ENCODE measurements at places on chromosomes 16 and 17.

DNA sequence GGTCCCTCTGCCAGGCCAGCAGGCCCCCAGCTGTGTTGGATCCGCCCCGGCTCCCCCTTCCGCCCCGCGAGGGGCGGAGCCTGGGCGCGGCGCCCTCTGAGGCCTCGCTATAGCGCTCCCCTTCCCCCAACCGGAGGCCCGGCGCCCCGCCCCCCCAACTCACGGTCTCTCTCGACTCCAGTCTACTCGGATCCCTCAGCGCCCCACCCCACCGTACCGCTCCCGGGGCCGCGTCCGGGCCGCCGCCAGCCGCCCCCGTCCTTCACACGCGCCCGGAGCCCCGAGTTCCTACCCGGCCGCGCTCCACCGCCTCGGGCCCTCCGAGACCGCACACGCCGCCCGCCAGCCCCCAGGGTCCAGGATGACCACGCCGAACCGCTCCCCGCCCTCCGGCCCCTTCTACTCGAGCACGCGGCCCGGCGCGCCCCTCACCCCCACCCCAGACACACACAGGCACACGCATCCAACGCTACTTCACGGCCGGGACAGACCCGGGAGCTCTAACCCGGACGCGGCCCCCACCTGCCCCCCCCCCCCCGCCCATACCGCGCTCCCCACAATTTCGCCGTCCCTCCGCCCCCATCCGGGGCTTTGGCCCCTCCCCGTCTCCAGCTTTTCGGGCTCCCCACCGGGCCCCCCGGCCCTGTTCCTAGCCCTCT lies 1.4 kb downstream of the PHF23 start:
- DNase-seq: peak; percentile 81

DNA sequence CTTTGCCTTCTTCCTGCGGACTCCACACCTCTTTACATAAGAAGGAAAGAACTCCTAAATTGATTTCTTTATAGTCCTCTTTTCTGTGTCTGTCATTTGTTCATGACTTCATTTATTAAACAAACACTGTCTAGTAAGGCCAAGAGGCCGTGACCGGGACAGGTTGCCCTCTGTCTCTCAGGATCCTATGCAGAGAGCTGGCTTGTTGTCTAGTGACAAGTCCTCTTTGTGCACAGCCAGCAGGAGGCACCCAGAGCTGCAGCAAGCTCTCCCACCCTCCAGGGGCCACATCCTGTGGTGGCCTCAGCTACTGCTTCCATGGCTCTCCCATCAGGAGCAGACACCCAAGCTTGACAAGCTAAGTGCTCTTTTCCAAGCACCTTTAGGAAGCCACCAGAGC lies 50.6 kb downstream of the PLD6 start:
- no peak for DNase-seq

DNA sequence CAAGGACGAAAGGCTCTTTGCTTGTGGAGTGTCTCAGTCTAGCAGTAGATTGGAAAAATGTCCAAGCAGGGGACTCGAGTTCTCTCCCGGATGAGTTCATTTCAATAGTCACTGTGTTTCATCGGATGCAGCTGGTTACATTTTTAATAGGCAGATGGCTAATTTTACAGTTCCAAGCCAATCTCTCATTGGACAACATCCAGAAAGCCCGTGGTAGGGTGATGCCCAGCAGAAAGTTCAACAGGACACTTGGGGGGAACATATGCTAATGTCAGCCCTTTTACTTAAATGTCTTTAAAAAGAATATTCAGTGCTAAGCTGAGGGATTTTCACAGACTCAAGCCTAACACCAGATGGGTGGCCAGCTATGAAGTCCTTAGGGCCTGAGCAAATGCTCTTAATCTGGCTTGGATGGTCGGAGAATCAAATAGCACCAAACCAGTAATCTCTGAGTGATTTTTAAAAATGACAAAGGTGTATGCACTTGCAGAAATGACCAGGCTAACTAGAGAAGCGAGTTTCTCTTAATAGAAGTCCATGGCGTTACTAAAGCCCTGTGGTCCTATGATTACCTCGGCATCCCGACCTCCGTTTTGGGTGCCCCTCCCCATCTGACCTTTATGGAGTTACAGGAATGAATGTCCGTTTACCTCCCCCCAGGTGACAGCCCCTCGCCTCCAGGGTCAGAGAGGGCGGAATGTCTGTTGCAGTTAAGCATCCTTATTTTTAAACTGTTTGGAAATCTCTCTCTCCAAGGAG lies 289.2 kb upstream of the SALL1 start:
- no peak for DNase-seq

- no peak for DNase-seq
Measured at GRCh38 chr17:38539386-38539785, 66.4 kb downstream of the SRCIN1 start.

- no peak for DNase-seq
Measured at GRCh38 chr16:70751593-70751992, 49.4 kb downstream of the VAC14 start.

- peak; percentile 28 for DNase-seq
Measured at GRCh38 chr16:89031715-89032659, 55.0 kb upstream of the CBFA2T3 start.

GRCh38 chr17:74351552-74352210 lies 10.0 kb downstream of the BTBD17 start:
- peak; percentile 21 for DNase-seq

DNA sequence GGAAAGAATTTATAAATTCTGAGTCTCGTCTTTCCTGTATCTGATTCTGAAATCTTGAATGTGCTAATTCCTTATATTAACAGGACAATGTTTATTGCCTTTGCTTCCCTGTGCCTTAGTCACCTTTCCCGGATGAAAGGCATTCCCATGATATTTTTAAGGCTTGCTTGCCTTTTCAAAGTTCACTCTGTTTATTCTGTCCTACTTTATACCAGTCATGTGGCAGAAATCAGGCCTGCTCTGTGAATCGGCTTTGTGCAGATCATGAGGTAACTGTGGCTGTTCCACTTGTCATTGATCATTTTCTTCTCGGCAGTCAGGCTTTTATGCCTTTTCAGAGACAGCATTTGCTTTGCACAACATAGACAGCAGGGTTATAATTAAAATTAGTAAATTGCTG lies 28.8 kb upstream of the ABCC11 start:
- no peak for DNase-seq

- no peak for DNase-seq
Measured at GRCh38 chr16:74723256-74723655, 22.6 kb upstream of the MLKL start.

- no peak for DNase-seq
Measured at GRCh38 chr17:48228720-48229119, 121.2 kb downstream of the SNX11 start.

All from activated T-cell treated with anti-CD3 and anti-CD28 coated beads for 48 hours (primary cell).